ENCODE measurements at places on chromosomes 6 and 20.

GRCh38 chr20:18504479-18505060, 3.2 kb upstream of the SEC23B start:
- no peak for DNase-seq

- no peak for DNase-seq
Measured at GRCh38 chr6:157440171-157440570, 59.2 kb downstream of the ZDHHC14 start.

- DNase-seq = no peak
Measured at GRCh38 chr6:108872141-108872557, 23.9 kb downstream of the ARMC2 start.

GRCh38 chr6:36099869-36100483, 30.3 kb upstream of the MAPK13 start:
- no peak for DNase-seq

- no peak for DNase-seq
Measured at GRCh38 chr6:138570725-138571029, 71.4 kb upstream of the NHSL1 start.

GRCh38 chr20:54704032-54704635, 228.7 kb downstream of the DOK5 start:
- no peak for DNase-seq

DNA sequence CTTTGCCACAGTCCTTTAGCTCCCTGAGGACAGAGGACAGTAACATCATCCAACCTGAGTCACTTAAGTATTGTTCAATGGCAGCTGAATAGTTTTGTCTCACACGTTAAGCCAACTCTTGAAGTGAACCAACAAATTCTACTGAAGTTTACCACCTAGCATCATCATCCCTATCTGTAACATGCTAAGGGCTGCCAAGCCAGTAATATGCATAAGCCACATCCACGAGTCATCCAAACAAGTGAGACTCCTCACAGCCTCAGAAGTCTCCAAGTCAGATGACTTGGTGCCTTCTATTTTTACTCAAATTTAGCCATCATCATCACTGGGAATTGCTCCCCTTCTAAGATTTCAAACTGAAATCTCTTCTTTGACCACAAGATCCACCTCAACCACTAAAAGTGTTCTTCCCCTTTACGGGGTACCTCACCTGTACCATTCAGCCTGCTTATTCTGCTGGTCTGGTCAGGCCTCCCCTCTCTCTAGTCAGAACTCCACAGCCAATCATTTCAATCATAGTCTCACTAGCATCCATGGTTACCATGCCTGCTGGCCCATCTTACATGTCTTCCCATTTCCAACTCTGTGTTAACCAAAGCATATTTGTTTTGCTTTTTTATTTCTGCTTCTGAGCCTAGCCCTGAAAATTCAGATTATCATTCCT, 73.7 kb downstream of the DTNBP1 start:
- DNase-seq = no peak

DNA sequence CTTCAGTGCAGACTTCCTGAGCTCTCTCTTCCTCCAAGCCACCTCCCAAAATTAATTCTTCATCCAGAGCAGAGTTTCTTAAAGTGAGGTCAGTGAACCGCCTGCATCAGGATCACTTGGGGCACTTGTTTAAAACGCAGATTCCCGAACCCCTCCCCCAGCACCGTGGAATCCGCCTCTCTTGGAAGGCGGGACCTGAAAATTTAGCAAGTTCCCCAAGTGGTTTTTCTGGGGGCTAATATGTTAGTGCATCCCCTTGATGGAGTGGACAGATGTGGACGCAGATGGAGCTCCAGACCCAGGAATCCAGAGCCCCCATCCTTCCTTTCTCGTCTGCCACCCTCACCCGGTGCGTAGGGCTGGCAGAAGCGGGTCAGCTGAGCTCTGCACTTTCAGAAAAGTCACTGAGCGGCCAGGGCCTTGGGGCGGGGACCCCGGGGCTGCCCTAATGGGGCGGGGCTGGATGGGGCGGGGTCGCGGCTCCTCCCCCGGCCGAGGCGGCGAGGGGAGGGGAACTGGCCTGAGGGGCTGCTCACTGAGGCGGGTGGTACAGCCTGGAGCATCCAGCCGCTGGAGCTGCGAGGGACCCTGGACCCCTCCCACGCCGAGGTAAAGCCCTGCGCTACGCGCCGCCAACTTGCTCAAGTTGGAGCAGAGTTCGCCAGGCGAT, at the start of the genes DEFB124 and REM1:
TSS of gene DEFB124 (minus strand) at position 370 of the 670 bp plus-strand sequence. CDS start 2,114 bp downstream, outside the sequence.
TSS of gene REM1 (plus strand) at position 531 of the 670 bp plus-strand sequence. CDS start 1,158 bp downstream, outside the sequence.
- DNase-seq = no peak

GRCh38 chr20:1875762-1876161, 19.4 kb upstream of the SIRPA start:
- DNase-seq = no peak

DNA sequence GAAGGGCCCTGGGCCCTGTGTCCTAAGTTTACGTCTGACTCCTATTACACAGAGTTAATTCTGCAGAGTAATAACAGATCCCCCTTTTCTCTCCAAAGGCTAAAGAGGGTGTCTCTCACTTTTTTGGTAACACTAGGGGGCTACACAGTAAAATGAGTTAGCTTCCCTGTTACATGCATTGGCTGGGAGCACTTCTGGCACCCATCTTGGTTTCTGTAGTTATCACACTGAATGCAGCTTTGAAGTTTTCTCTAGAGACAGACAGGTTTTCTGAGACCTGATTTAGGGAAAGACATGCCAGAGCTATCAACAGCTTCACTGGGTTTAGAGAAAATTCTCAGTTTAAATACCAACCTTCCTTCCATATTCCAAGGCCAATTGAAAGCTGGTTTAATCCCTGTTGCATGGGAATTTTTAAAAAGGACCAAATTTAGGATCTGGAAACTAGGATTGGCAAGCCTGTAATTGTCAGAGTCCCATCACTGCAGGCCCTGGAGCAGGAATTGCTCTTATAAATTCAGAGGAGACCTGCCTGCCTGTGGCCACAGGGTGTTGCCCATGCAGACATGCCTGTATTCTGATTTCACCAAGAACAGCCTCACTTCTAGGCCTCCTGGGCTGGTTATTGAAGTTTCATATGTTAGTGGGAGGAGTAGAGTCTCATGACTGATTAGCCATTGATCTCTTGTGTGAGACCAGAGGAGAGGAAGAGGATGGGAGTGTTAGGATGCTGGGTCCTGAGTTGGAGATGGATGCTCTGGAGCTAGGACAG, 29.4 kb downstream of the RNF8 start:
- no peak for DNase-seq

DNA sequence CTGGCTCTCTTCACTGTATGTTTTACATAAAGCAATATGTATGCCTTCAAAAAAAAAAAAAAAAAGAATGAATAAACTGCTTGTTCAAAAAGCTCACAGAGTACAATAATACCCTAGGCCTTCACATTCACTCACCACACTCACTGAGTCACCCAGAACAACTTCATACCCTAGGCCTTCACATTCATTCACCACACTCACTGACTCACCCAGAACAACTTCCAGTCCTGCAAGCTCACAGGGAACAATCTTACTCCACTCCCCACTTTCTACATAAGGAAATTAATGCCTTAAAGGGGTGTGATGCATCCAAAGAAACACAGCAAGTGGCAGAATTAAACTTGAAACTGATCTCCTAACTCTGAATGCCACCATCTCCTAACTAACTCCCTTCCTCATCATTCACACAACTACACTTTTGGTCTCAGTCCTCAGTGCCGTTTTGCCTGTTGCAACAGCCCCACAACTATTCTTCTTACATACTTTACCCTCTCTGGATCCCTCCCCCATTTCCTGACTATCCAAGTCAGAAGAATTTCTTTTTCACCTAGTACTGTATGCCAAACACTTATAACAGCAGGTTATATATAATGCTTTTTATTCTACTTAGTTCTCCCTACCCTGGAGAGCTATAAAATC, 34.2 kb downstream of the NHSL1 start:
- no peak for DNase-seq

GRCh38 chr6:87791982-87792381, 89.9 kb upstream of the AKIRIN2 start:
- no peak for DNase-seq

- no peak for DNase-seq
Measured at GRCh38 chr6:98286620-98287019, 547.8 kb upstream of the POU3F2 start.

DNA sequence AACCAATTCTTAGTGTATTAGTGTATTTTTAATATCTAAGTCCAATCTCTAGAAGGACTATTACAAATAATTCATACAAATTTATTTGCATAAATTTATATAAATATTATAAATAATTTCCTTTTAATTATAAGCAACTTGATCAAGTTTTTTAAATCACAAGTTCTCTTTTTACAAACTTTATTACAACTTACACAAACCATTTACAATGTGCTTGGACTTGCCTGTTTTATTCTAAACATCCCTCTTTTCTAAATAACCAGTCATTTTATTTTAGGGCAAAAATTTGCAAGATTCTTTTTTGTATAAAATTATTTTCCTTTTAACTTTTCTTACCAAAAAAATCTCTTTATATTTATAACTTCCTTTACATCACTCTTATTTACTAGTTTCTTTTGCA, 83.5 kb upstream of the SYNCRIP start:
- no peak for DNase-seq

DNA sequence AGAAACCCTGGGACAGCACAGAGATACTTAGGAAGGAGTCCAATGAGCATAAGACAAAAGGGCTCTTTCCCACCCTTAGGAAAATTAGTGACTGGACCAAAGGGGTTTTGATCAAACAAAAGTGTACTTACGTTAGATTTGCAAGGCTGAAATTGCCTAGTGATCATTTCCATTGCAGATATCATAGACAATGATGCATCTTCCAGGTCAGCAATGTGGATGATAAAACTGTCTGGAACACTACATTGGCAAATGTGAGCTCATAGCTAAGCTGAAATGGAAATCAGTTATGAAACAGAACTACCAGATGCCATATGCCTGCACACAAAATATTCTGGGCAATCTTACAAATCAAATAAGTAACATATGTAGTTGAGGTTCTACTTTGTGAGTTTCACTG, 34.0 kb downstream of the LY86 start:
- DNase-seq = no peak

DNA sequence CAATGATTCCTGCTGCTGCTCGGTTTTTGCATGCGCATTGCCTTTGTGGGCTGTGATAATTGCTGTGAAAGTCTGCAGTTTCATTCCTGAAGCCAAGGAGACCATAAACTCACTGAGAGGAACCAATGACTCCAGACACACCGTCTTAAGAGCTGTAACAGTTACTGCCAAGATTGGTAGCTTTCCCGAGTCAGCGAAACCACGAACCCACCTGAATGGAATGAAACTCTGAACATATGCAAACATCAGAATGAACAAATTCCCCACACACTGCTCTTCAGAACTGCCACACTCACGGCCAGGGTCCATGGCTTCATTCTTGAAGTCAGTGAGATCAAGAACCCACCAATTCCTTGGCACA, 37.7 kb downstream of the TRIM27 start:
- no peak for DNase-seq

- DNase-seq = no peak
Measured at GRCh38 chr20:53530440-53530839, 63.2 kb downstream of the ZNF217 start.

Measured in activated CD4-positive, CD25-positive, alpha-beta regulatory T cell (primary cell).